Activated CD4-positive, alpha-beta T cell treated with anti-CD3 and anti-CD28 coated beads, Interleukin-2, amount 50 U/mL, for 24 hours (primary cell): ENCODE measurements at places on chromosomes 2 and 18.

DNA sequence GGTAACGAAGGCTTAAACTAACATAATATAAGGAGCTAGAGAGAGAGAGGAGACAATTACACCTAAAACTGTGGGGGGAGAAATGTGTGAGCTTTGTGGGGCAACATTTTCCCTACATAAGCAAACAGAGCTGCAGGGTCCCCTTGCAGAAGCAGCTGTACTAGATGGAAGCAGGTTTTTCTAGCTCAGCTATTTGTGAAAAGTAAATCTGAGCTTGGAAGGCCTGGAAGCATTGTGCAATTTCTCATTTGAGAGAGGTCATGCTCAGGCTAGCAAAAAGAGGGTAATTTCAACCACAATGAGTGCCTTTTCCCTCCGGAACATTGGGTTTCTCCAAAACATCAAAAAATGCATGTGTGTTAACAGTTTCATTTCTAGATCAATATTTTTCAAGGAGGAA lies 130.0 kb downstream of the ARL4C start:
- DNase-seq: no peak

GRCh38 chr2:140863713-140864112 lies 1267.1 kb downstream of the LRP1B start:
- DNase-seq: no peak

DNA sequence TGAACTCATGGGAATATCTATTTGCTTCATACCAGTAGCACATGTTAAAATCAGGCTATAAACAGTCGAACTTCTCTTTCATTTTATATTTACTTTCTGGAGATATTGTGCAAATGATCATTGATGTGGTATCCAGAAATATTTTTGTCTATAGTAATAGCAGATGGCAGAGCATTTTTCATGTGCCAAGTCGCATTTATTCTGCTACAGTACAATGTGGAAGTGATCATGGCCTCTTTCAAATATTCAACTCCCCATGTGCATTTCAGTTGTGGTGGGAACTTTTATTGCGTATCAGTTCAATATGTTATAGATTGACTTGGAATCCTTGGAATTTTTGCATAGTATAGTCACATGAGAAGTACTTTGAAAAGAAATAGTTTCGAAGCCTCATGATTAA lies 57.4 kb downstream of the RHBDD1 start:
- DNase-seq: no peak

DNA sequence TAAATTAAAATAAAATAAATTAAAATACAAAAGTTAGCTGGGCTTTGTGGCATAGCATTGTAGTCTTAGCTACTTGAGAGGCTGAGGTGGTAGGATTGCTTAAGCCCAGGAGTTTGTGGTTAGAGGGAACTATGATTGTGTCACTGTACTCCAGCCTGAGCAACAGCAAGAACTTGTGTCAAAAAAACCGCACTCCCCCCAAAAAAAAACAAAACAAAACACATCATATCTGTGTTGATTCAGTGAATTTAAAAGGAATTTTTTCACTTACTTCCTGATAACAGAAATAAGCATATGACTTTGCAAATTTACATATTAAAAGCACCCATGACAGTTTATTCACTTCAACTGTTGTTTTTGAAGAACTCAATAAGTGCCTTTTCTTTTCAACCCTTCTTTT lies 68.1 kb upstream of the PELI1 start:
- no peak for DNase-seq

DNA sequence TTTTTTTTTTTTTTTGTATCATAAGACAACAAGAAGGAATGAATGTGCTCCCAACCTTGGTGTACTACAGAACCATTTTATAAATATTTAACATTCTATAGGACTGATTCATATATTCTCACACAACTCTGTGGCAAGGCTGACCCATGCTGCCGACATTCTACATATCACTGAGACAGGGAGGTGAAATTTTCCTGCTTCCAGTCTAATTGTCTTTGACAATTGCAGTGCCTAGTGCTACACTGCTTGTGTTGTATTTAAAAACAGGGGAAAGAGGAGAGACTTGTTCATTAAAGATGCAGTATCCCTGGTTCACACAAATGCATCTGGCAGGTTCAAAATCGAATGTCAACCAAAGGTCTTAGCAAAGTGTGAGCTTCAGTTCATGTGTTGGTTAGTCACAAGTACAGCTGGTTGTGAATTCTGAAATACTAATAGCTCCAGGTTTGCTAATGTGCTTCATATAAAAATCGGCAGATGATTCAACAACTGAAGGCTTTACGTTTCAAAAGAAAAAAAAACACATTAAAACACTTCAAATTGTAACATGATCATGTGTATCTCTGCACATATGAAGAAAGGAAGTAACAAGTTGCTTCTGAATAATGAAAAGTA lies 130.8 kb downstream of the FIGN start:
- DNase-seq: no peak
